ENCODE measurements at places on chromosomes 7 and 10.

DNA sequence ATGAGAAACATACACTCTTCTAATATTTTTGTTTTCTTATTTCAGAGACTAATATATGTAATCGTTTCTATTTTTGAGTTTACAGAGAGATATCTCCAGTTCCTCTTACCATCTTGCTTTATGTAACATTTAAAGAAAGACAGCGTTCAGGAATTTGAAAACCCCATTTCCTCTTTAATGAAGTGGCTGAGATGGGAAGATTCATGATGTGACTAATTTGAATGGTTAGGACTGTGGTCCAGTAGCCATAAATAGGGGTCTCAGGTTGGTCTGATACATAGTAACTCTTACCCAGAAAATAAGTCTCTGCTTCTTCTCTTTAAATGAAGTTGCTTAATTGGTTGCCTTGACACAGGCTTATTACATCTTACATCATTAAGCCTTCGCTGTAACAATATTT is 6.9 kb downstream of the KMT2E start:
- DNase-seq = no peak

- no peak for DNase-seq
Measured at GRCh38 chr10:119448628-119449584, 93.6 kb downstream of the RGS10 start.

GRCh38 chr7:16515785-16516685 is 10.6 kb upstream of the LRRC72 start:
- DNase-seq = no peak

DNA sequence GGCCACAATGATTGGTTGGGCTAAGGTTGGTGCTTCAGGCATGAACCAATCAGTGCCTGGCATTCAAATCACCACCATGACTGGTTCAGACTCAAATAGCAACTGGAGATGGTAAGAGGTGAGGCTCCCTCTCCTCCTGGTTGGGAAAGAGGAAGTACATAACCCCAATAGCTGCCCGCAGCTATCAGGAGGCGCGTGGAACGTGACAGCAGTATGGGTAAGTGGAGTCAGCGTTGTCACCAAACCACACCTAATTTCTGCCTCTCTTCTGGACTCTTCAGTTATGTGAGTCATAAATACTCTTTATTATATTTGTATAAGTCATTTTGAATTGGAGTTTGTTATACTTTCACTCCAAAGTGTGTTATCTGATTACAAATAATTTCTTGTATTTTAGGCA is 17.9 kb upstream of the ITGA8 start:
- DNase-seq = no peak

- no peak for DNase-seq
Measured at GRCh38 chr10:69703766-69704630, 74.0 kb downstream of the FAM241B start.

GRCh38 chr7:16098058-16098457 is 323.3 kb downstream of the CRPPA start:
- DNase-seq = no peak

- DNase-seq = no peak
Measured at GRCh38 chr7:75628055-75628454, 110.7 kb downstream of the HIP1 start.

GRCh38 chr10:99917963-99918825 is 91.6 kb downstream of the DNMBP start:
- DNase-seq = no peak

GRCh38 chr10:133381036-133381435 is 2.0 kb downstream of the PAOX start:
- DNase-seq = no peak

DNA sequence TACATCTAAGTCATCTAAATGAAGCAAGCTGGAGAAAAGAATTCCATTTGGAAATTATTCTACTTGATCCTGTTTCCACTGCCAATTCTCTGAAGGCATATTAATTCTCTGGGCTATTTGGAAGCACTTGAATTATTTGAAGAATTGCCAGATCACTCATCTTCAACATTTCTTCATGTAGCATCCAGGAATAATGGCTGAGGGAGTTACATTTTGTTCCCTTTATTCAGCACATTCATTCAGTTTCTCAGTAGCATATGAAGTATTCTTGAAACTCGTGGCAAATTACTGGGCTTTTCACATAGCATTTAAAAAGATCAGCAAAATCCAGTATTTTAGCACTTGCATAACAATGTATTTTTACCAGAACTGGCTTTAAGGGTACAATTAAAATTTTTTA is 127.1 kb upstream of the VIPR2 start:
- DNase-seq = no peak

- DNase-seq = no peak
Measured at GRCh38 chr7:19407270-19407669, 262.0 kb upstream of the FERD3L start.

GRCh38 chr10:25632802-25633201 is 301.2 kb upstream of the MYO3A start:
- DNase-seq = no peak

DNA sequence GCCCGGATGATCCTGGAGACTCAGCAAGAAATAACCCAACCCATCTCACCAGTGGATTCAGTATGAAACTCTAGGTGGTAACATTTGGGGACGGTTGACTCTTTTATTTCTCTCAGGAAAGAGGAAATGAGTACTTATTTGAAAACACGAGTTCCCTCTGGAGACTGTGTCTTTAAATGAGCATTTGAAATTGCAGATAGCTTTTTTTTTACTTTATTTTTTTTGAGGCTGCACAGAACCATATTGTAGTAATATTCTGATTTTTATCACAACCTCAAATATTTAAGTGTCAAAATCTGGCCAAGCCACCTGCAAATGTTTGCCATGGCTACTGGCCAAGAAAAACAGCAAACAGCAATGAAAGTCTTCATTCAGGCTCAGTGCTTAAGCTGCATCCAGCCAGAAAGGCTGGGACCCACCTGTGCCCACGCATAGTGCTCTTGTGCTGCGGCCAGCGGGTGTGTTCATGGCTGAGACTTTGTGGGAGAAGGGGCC is 160.8 kb downstream of the CREB5 start:
- DNase-seq = no peak

DNA sequence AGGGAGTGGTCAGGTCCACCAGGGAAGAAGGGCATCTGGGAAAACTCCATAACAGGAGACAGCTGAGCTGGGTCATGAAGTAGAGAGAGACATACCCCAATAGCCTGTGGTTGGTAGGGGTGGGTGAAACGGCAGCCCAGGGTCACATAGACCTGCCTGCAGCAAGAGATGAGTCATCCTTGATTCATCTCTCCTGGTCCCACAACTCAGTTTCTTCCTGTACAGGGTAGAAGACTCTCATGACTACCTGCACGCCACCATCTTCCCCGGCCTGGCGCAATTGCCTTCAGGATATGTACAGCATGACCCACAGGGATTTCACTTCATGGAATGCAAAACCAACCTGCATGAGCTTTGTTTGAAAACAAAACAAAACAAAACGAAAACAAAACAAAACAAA is 45.1 kb upstream of the ADAM12 start:
- no peak for DNase-seq

DNA sequence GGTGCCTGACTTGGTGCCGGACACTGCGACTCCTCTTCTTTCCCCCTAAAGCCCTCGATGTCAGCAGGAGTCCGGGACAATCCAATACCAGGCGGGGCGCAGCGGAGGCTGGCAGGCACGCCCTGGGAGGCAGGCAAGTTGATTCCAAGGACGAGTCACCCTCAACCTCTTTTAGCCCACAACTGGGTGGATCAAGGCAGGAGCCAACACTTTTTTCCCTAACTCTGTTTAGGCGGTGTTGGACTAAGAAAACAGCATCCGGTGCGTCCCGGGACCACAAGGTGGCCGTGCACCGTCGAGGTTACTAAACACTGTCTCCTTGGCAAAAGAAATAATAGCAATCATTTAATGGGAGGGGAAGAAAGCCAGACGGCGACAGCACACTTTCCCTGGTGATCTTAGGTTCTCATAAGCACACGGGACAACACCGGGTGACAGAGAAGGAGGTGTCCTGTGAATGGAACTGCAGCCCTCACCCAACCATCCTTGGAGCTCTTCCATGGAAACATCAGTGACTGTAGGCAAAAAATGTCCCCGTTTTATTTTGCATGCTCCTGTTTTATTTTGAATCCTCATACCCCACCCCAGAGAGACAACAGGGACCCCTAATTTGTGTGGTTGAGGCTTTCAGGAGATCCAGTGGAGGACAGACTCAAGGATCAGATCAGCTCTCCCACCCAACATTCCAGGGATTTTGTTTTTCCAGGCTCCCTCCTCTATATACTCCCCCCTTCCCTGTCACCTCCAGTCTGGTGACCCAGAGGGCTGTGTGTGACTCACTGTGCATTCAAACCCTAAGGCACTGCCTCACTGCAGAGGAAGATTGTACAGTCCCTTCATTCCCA is 1.3 kb upstream of the CALCR start:
- DNase-seq = no peak

All from activated CD8-positive, alpha-beta memory T cell treated with anti-CD3 and anti-CD28 coated beads for 1 hour (primary cell).